ENCODE measurements at places on chromosomes 2 and 18.
A peak's percentile ranks its signal among the peaks of the same experiment; 100 is the strongest.

- no peaks in the 10 kb centered on the region for H3K4me1 ChIP-seq
- DNase-seq: no peak
- H3K27me3 ChIP-seq: no peaks in the 10 kb centered on the region
- H3K27ac ChIP-seq: no peak overlapping the region
These were observed 27.8 kb upstream of the RANBP2 start for GRCh38 chr2:108691447-108691846.

DNA sequence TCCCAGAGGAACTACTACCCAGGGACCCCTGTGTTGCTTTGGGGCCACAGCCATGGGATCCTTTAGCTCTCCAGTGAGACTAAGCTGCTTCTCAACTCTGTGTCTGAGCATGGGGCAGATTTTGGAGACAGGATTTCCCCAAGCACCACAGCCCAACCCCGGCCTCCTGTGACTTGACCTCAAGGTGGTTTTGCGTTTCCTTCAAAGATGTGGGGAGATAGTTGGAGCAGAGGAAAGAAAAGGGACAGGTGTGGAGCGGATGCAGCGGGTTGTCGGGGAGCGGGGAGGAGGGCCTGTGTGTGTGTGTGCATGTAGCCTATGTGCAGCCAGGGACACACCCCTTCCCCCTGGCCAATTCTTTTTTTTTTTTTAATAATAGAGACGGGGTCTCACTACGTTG is 10.2 kb downstream of the ARID5A start:
- no peak overlapping the region for H3K27ac ChIP-seq
- no peaks in the 10 kb centered on the region for H3K27me3 ChIP-seq
- DNase-seq: no peak
- no peaks in the 10 kb centered on the region for H3K36me3 ChIP-seq

DNA sequence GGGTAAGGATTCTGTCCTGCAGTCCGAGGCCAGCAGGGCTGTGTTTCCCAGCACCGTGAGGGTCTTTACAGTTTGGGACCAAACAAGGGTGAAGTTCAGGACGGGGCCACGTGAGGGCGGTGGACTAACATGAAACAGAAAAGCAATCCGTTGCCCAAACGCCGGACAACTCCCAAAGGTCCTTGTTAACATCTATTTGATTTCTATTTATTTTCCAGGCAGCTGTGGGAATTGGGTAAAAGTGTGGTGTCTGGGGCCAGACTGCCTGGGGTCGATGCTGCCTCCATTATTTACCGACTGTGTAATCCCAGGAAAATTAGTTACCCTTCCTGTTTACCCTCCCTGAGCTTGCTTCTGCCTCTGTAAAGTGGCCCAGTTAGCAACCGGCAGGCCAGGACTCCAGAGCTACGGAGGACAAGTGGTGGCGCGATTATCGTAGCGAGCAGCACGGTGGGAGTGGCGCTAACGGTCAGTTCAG is 66.3 kb upstream of the TCF7L1 start:
- peaks cover 4% of the 10 kb centered on the region for H3K4me1 ChIP-seq
- no peak overlapping the region for H3K27ac ChIP-seq
- H3K4me3 ChIP-seq: no peak overlapping the region
- H3K36me3 ChIP-seq: no peaks in the 10 kb centered on the region

GRCh38 chr2:177489719-177490301 is 97.2 kb downstream of the AGPS start:
- no peaks in the 10 kb centered on the region for H3K27me3 ChIP-seq
- H3K36me3 ChIP-seq: no peaks in the 10 kb centered on the region
- no peak for DNase-seq
- H3K4me1 ChIP-seq: no peaks in the 10 kb centered on the region
- no peak overlapping the region for H3K27ac ChIP-seq
- no peak overlapping the region for H3K4me3 ChIP-seq

GRCh38 chr2:227509076-227509475 is 37.1 kb downstream of the AGFG1 start:
- H3K27me3 ChIP-seq: no peaks in the 10 kb centered on the region
- no peak for DNase-seq
- H3K27ac ChIP-seq: no peak overlapping the region
- no peaks in the 10 kb centered on the region for H3K36me3 ChIP-seq
- H3K4me1 ChIP-seq: peaks cover 3% of the 10 kb centered on the region

DNA sequence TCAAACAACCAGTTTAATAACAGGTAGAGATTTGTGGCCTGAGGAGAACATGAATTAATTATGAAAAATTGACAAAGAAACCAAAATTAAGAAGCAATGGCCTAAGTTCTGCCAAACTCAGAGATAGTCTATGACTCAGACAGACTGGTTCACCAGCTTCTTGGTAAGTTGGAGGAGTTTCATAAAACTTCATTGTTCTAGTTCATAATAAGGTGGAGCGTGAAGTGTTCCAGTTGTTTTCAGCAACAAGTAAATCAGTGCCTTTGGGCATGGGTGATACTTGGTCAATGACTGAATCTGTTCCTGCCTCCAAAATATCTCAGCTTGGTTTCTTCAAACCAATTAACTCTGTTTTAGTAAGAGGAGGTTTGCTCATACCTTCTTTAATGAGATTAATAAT is 40.0 kb downstream of the SLC40A1 start:
- no peaks in the 10 kb centered on the region for H3K4me1 ChIP-seq
- no peaks in the 10 kb centered on the region for H3K36me3 ChIP-seq
- no peak overlapping the region for H3K27ac ChIP-seq
- H3K27me3 ChIP-seq: no peaks in the 10 kb centered on the region
- no peak for DNase-seq

- no peaks in the 10 kb centered on the region for H3K27me3 ChIP-seq
- no peak for DNase-seq
- no peaks in the 10 kb centered on the region for H3K36me3 ChIP-seq
- H3K4me3 ChIP-seq: no peak overlapping the region
- no peak overlapping the region for H3K27ac ChIP-seq
These were observed 113.3 kb upstream of the CDC42EP3 start for GRCh38 chr2:37784759-37785149.

GRCh38 chr2:34098256-34098655 is 499.2 kb upstream of the FAM98A start:
- no peaks in the 10 kb centered on the region for H3K36me3 ChIP-seq
- no peak overlapping the region for H3K27ac ChIP-seq
- no peak for DNase-seq
- no peaks in the 10 kb centered on the region for H3K4me1 ChIP-seq

GRCh38 chr18:60485201-60485600 is 112.6 kb upstream of the MC4R start:
- H3K4me3 ChIP-seq: no peak overlapping the region
- DNase-seq: no peak
- no peak overlapping the region for H3K27ac ChIP-seq
- no peaks in the 10 kb centered on the region for H3K27me3 ChIP-seq

- H3K4me1 ChIP-seq: 0 out of 2 replicates have a peak, but pooled peaks cover 2% of the 10 kb centered on the region
- 0 out of 2 replicates have a peak, but pooled peaks cover 2% of the 10 kb centered on the region for H3K36me3 ChIP-seq
- H3K27ac ChIP-seq: no peak overlapping the region
- no peaks in the 10 kb centered on the region for H3K27me3 ChIP-seq
These were observed 143.8 kb upstream of the THUMPD2 start for GRCh38 chr2:39922679-39923405.

GRCh38 chr2:102181376-102181775 is 5.4 kb upstream of the IL1RL2 start:
- peaks cover 1% of the 10 kb centered on the region for H3K27me3 ChIP-seq

GRCh38 chr2:98280376-98281102 is 65.7 kb upstream of the CNGA3 start:
- no peaks in the 10 kb centered on the region for H3K27me3 ChIP-seq
- H3K36me3 ChIP-seq: no peaks in the 10 kb centered on the region
- no peak overlapping the region for H3K4me3 ChIP-seq
- no peak for DNase-seq
- no peak overlapping the region for H3K27ac ChIP-seq
- H3K4me1 ChIP-seq: 0 out of 2 replicates have a peak, but pooled peaks cover 2% of the 10 kb centered on the region

DNA sequence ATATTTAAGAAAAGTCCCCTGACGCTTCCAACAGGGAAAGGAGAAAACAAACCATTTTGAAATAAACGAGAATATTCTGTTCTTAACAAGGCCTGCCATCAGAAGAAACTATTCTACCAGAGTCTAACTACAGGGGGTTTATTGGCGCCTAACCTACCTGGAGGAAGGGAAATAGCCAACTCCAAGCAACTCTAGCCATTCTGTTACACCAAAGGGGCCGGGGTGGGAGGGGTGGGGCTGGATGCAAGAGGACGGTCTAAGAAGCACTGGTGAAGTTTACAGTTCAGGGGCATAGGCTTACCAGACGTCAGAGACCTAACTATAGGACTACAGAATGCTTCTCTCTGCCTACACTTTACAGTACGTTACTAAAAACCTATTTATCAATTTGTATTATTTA is 60.5 kb upstream of the GALNT5 start:
- H3K4me3 ChIP-seq: no peak overlapping the region
- no peaks in the 10 kb centered on the region for H3K4me1 ChIP-seq
- H3K36me3 ChIP-seq: no peaks in the 10 kb centered on the region
- DNase-seq: no peak
- H3K27me3 ChIP-seq: no peaks in the 10 kb centered on the region

DNA sequence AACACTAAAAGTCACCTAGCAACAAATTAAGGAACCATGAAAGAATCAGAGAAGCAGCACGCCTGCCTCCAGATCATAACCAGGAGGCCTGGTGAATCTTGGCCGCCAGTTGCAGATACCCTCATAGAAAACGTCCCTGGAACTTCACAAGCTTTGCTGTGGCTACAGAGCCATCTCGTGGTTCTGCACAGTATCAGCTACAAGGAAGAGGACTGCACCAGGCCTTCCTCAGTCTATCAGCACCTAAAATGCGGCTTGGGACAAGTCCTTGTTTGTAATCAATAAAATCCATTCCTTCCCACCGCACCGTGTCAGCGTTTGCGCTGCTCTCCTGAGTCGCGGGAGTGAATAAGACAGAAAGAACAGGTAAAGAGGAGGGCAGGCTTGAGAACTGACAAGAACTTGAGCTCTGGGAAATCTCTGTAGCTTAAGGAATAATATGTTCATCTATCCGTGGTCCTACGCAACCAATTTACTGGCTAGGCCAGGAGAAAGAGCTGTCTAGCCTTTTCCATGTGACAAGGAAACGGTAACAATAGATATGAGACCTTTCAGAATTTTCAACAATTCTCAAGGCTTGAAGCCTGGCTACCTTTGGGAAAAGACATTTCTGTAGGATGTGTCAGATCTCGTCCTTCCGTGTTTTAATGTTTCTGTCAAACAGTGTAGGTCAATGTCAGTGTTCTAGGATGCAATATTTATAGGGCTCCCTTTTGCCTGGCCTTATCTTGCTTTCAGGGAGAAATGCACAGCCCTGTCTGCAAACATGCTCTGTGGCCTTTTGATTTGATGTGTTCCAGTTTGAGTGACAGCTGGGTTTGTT is 128.5 kb upstream of the RAB12 start:
- peak; percentile 5 for DNase-seq
- H3K27me3 ChIP-seq: no peaks in the 10 kb centered on the region
- H3K27ac ChIP-seq: no peak overlapping the region

- no peak overlapping the region for H3K4me3 ChIP-seq
- no peak overlapping the region for H3K27ac ChIP-seq
- no peaks in the 10 kb centered on the region for H3K4me1 ChIP-seq
- no peaks in the 10 kb centered on the region for H3K27me3 ChIP-seq
- DNase-seq: no peak
These were observed 59.6 kb downstream of the EIPR1 start for GRCh38 chr2:3317871-3318590.

- no peaks in the 10 kb centered on the region for H3K27me3 ChIP-seq
- DNase-seq: no peak
- no peak within 1 kb of the TSS for H3K27ac ChIP-seq
These were observed at the start of gene SPIRE1 for GRCh38 chr18:12657684-12658425. Gene SPIRE1, minus strand, starts transcription at chr18:12658107. Its CDS starts 241 bp downstream, at chr18:12657866.

GRCh38 chr2:15154297-15154696 is 406.8 kb downstream of the NBAS start:
- H3K36me3 ChIP-seq: no peaks in the 10 kb centered on the region
- DNase-seq: no peak
- H3K27ac ChIP-seq: no peak overlapping the region
- H3K27me3 ChIP-seq: no peaks in the 10 kb centered on the region
- no peak overlapping the region for H3K4me3 ChIP-seq
- peaks cover 10% of the 10 kb centered on the region for H3K4me1 ChIP-seq

- H3K4me1 ChIP-seq: peaks cover 7% of the 10 kb centered on the region
- H3K27me3 ChIP-seq: peaks cover 94% of the 10 kb centered on the region
- no peaks in the 10 kb centered on the region for H3K36me3 ChIP-seq
These were observed 674 bp downstream of the EVX2 start for GRCh38 chr2:176082824-176083751.

GRCh38 chr2:112187805-112188596 is 49.8 kb downstream of the FBLN7 start:
- H3K27me3 ChIP-seq: no peaks in the 10 kb centered on the region
- no peak overlapping the region for H3K4me3 ChIP-seq
- no peak overlapping the region for H3K27ac ChIP-seq
- no peaks in the 10 kb centered on the region for H3K36me3 ChIP-seq
- DNase-seq: no peak

DNA sequence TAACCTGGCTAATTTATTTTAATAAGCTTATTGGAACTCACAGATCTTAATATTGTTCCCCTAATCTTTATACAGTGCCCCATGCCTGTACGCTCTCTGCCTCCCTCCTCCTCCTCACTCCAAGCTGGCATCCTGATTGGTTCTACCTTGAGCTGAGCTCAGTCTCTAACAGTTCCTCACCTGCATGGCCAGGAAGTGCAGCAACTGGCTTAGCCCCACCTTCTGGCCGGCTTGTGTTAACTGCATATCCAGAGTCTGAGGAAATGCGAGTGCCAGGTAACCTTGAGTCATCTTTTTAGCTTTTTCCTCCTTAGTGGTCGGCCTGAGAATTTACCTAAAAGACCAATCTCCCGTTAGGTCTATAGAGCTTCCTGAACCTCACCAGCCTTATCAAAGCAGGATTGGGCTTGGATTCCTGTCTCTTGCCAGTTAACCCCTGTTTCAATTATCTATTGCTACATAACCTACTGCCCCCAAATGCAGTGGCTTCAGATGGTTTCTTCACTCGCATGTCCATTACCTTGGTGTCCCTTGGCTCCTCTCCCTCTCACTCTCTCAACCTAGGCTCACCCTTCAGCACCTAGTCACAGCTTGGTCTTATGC is 89.5 kb upstream of the STK39 start:
- no peak overlapping the region for H3K27ac ChIP-seq
- H3K4me3 ChIP-seq: no peak overlapping the region
- H3K27me3 ChIP-seq: no peaks in the 10 kb centered on the region
- DNase-seq: peak; percentile 77

GRCh38 chr2:217899231-217900009 is 103.4 kb downstream of the TNS1 start:
- DNase-seq: no peak
- no peaks in the 10 kb centered on the region for H3K36me3 ChIP-seq
- no peaks in the 10 kb centered on the region for H3K4me1 ChIP-seq
- no peak overlapping the region for H3K4me3 ChIP-seq
- no peaks in the 10 kb centered on the region for H3K27me3 ChIP-seq

GRCh38 chr2:176614049-176614448 is 344.8 kb downstream of the MTX2 start:
- no peaks in the 10 kb centered on the region for H3K36me3 ChIP-seq
- DNase-seq: no peak

DNA sequence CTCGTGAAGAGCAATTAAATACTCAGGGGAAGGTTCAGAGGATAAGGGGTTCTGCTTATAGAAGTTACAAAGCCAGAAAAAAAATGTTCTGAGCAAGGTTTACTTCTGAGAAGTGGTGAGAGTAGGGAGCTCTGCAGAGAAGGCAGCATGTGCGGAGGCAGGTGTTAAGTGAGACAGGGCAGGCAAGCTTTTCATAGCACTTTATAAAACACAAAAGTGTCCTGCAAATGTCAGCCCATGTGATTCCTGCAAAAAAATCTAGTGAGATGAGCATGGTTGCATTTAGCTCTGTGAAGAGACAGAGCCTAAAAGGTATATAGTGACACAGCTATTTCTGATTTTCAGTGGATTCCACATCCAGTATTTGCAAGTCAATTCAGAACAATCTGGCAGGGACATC is 223.8 kb upstream of the SYT4 start:
- no peaks in the 10 kb centered on the region for H3K36me3 ChIP-seq
- no peak overlapping the region for H3K27ac ChIP-seq
- no peak overlapping the region for H3K4me3 ChIP-seq
- DNase-seq: no peak
- H3K4me1 ChIP-seq: no peaks in the 10 kb centered on the region
